ENCODE measurements at places on chromosomes 6 and 20. TPM values are rescaled to one million over a fixed set of nuclear protein-coding genes. Genes with fewer than 3 reads are reported as not detected.
A peak's percentile ranks its signal among the peaks of the same experiment; 100 is the strongest.

- no peak overlapping the region for H3K27ac ChIP-seq
- H3K27me3 ChIP-seq: no peaks in the 10 kb centered on the region
- no peak overlapping the region for H3K4me3 ChIP-seq
- no peak for DNase-seq
These were observed 164.6 kb upstream of the FAM83B start for GRCh38 chr6:54681987-54682386.

DNA sequence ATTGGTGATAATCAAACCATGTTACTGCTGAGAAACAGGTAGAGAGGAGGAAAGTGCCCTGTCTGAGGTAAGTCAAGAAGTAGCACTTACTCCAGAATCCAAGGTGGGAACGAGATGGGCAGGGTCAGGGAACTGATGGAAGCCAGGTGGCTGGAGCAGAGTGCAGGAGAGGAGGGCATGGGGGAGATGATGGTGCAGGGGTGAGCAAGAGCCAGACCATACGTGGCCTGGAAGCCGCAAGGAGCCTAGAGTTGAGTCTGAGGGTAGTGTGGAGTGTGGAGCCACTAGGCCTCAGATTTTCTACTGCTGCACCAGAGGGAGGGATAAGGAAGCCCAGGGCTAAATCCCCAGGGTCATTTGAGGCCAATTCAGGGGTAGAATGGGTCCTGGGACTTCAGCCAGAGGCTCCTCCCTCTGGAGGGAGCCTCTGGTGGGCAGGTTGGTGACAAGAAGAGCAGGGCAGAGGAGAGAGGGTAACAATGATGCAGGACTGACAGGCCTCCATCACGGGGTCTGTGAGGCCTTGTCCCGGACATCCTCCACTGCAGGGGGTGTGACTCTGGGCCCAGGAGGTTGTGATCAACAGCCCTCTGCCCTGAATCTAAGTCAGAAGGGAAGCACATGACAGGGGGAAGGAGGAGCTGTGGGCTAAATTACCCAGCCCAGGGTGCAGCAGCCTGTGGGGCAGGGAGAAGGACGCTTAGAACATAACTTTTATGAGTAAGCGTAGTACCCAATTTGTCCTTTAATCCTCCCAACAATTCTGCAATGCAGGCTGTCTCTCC lies 28.7 kb downstream of the COX4I2 start:
- no peaks in the 10 kb centered on the region for H3K27me3 ChIP-seq
- DNase-seq: peak; percentile 86
- peaks cover 3% of the 10 kb centered on the region for H3K4me1 ChIP-seq
- peak overlapping the region; percentile 10 for H3K27ac ChIP-seq
- peaks cover 6% of the 10 kb centered on the region for H3K36me3 ChIP-seq
- H3K4me3 ChIP-seq: no peak overlapping the region

GRCh38 chr6:159036673-159037072 lies 8.1 kb downstream of the TAGAP start:
- no peak for DNase-seq
- H3K4me3 ChIP-seq: no peak overlapping the region
- H3K36me3 ChIP-seq: no peaks in the 10 kb centered on the region
- H3K27ac ChIP-seq: no peak overlapping the region
- H3K4me1 ChIP-seq: no peaks in the 10 kb centered on the region

KCNQ2 gene
- not detected for polyA plus RNA-seq
